ENCODE measurements at places on chromosomes 5 and 9. TPM values are rescaled to one million over a fixed set of nuclear protein-coding genes. Genes with fewer than 3 reads are reported as not detected.

IL9 gene
- not detected for total RNA-seq

BAAT gene
- total RNA-seq = 0.08 TPM

PLEKHG4B gene
- total RNA-seq = 8.9 TPM

- DNase-seq = no peak
Measured at GRCh38 chr5:65326922-65327321, 154.8 kb downstream of the ADAMTS6 start.

- no peak for DNase-seq
Measured at GRCh38 chr9:13575558-13575957, 296.1 kb upstream of the MPDZ start.

GRCh38 chr9:69307446-69308205 is 17.4 kb upstream of the ENTREP1 start:
- DNase-seq = no peak

DNA sequence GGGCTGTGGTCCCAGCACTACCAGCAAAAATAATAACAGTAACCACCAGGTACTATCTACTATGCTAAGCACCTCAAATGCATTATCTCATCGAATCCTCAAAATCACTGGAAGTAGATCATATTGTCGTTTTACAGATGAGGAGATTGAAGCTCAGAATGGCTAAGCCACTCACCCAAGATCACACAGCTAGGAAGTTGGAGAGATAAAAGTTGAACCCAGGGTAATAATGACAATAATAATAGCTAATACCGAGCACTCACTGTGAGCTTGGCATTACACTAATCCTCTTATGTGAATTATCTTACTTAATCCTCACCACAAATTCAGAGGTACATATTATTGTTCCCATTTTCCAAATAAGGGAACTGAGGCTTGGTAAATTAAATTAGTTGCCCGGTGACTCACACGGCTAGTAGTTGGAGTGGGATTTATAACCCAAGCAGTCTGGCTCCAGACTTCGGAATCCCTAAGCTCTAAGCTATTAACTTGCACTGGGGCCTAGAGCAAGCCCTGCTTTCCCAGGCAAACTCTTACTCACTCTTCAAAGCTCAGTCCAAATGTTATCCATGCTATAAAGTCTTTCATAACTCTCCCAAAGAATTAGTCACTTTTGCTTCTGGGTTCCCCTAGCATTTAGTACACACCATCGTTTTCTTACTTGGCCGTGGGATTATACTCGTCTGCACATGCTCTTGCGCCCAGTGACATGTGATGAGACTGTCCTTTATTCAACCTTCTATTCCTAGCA is 3.8 kb downstream of the ARSI start:
- no peak for DNase-seq

ST8SIA4 gene
- total RNA-seq = 0.41 TPM

DNA sequence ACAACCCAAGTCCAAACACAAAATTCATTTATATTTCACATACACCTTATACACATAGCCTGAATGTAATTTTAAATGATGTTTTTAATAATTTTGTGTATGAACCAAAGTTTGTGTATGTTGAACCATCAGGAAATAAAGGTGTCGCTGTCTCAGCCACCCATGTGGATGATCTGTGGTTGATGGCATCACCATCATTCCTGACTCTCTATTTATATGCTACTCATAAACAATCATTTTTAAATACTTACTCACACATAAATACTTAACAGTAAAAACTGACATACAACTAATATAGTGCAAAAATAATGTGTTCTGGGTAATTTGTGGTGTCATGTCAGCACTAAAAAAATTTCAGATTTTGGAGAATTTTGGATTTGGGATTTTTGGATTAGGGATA is 38.4 kb downstream of the SMC5 start:
- no peak for DNase-seq

- DNase-seq = no peak
Measured at GRCh38 chr9:127182901-127183746, 60.7 kb upstream of the ANGPTL2 start.

DNA sequence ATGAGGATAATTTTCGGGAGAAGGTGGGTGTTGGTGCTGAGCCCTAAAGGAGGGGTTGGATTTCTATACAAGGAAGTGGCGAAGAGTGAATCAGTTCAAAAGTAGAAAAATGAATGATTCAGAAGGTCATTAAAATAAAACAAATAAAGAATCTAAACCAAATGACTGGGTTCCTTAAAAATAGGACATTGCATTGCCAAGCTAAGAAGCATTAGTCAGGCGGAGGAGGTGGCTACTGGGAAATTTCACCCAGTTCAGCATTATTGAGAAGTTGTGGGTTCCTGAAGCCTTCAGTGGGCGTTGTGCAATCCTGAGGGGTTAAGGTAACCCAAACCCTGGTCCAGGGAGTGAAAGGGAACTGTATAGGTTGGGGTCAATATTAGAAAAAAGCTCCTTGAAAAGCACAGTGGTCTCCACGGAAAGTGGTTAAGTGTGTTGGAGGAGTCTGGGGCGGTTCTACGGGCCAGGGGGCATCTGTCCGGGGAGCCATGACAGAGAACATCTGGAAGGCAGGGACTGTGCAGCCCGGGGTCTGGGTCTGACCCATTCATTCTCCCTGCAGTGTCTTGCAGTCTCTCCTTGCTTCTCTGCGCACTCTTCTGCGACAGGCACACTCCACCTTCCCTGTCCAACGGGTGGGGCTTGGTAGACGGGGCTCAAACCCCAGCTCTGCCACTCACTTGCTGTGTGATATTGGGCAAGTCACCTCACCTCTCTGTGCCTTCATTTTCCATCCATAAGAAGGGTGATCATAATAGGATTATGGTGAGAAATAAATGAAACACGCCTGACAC is 27.6 kb upstream of the DUSP1 start:
- no peak for DNase-seq

DNA sequence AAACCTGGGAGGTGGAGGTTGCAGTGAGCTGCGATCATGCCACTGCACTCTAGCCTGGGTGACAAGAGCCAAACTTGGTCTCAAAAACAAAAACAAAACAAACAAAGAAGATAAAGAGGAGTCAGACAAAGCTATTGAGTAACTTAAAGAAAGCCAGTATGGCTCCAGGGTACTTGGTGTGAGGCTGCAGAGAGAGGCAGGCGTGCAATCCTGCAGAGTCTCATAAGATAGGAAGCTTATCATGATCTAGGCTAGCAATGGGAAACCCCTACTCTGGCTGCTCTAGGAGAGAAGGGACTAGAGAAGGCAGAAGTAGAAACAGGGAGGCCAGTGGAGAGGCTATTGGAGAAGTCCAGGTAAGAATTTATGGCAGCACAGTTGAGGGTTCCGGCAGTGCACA is 42.0 kb downstream of the ARRDC3 start:
- no peak for DNase-seq

DNA sequence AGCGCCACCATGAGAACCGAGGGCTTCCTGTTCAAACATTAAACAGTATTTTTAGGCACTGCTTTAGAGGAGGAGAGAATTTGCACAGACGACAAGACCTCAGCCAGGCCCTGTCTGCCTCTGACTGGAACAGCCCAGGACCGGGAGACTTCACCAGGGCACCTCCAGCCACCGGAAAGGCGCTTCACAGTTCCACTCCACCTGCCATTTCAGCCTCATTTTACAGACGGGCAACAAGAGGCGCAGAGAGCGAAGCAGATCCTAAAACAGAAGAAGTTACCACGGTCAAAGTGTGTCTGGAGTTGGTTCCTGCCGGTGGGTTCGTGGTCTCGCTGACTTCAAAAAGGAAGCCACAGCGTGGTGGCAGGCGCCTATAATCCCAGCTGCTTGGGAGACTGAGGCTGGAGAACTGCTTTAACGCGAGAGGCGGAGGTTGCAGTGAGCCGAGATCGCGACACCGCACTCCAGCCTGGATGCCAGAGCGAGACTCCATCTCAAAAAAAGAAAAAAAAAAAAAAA is 28.4 kb downstream of the COL23A1 start:
- no peak for DNase-seq

CCDC112 gene
- 5.6 TPM for total RNA-seq

DNA sequence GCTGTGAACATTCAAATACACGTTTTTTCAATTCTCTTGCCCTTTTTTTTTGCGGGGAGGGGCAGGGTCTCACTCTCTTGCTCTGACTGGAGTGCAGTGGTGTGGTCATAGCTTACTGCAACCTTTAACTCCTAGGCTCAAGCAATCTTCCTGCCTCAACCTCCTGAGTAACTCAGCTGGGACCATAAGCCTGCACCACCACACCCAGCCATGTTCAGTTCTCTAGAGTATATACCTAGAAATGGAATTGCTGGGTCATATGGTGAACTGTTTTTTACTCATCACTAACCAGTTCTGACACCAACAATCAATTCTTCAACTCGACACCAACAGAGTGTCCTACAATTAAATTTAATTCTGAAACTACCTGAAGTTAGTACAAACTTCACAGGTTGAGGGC is 85.5 kb upstream of the ZNF169 start:
- DNase-seq = no peak

DMRT3 gene
- not detected for total RNA-seq

- no peak for DNase-seq
Measured at GRCh38 chr9:12439267-12439666, 253.9 kb upstream of the TYRP1 start.

DNA sequence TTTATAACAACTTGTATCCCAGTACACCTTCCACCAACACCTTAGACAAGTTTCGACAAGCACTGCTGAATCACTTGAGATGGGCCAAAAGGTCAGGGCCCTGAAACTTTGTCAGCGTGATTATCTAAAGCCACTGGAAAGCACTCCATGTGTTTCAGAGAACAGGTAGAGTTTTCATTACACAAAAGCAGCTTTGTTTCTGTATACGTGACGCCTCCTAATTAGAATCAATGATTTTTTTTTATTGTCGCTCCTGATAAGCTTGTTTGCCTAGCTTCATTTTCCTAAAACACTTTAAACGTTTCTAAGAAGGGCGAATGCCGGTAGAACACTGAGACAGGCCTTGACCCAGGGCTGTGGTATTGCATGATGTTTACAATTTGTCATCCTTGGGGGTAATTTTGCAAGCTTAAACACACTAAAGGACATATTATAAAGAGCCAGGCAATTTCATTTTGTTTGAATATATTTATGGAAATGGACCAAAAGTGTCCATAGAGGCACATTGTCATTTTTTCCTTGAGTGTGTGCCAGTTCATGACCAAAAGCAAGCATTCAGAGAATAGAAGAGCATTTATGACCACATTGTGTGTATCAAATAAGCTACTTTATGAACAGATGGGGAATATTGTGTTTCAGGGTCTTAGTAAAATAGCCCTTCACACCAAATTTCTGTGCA is 193.6 kb downstream of the GLIS3 start:
- DNase-seq = no peak

GRXCR2 gene
- not detected for total RNA-seq

DNA sequence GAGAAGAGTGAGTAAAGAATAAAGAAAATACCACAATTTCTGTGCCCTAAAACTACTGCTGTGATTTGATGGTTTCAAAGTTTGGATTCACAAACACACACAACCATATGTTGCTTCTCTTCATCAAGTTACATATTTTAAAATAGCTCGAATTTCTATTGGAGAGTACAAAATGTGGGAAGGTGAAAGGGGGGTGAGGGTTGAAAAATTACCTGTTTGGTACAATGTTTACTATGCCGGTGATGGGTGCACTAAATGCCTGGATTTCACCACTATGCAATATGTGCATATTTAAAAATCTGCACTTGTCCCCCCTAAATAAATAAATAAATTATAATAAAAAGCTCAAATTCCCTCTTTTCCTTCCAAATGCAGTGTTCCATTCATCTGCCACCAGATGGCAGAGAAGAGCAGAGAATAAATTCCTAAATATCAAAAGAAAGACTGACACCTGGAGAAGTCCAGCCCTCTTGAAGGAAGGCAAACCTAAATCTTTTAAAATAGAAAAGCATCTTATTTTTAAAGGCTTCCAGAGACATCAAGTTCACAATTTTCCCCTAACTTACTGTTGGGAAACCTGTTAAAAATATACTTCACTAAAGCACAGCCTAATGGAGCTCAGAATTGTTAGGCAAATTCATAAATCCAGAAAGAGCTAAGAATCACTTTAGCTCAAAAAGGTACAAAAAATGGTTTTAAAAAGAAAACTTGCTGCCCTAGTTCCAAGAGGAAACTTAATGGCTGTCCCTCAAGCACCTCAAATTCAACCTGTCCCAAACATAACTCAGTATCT is 24.8 kb upstream of the HNRNPA0 start:
- peak; percentile 27 for DNase-seq

DNA sequence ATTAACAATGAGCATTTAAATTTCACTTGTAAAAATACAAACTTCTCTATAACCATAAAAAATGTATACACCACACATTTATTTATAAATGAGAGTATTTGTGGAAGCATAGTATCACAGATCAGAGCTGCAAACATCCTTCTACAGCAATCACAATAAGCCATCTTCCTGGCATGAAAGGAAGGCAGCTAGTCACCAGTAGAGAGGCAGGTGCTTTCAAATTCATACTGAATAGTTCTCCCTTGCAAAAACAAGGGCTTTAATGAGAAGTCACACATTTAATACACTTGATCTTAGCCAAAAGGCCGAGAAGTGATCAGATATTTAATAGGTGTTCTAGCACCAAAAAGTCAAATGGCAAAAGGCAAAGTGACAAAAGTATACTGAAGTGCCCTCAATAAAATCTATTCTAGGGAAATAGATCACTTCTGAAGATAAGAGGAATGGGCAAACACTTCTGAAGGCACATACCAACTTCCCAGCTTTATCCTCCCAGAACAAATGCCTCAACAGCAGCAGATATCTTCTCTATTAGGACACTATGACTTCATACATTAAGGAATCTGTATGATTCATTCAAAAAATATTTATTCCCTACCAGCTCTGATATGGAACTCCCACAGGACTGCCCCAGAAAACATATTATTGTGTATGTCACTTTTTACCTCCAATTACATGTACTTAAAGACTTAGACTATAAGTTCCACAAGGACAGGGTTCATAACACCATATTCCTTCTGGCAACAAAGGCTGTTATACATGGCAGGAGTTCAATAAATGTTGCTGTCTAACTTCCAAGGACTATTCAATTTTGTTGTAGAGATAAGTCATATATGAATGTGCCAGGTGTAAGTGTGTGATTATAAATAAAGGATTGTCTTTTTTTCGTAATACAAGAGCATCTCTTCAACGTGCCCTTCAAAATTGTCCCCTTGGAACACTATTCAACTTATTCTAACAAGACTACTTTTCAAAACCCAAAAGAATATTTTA is 31.7 kb downstream of the MAPKAP1 start:
- DNase-seq = peak; percentile 54

MED27 gene
- total RNA-seq = 24.4 TPM

DNA sequence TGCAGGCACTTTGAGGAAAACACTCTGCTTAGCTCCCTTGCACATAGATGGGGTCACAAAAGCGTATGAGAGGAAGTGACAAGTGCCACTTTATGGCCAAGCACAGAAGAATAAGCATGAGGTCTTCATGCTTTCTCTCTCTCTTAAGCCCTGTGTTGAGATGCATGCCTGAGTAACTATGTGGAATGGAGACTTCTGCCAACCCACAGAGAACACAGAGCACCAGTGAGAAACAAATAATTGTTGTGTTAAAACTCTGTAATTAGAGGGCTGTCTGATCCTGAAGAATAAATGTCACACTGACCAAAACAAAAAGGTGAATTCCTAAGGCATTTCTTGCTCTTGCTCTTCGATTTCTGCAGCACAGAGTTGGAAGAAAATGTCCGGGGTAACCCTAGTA is 488.5 kb downstream of the CTNND2 start:
- DNase-seq = no peak

RALGDS gene
- 25.8 TPM for total RNA-seq

GRCh38 chr9:13621872-13622564 is 342.5 kb upstream of the MPDZ start:
- DNase-seq = no peak
